ENCODE measurements at places on chromosomes 7 and 10. TPM values are rescaled to one million over a fixed set of nuclear protein-coding genes. Genes with fewer than 3 reads are reported as not detected.

The FAM25C gene
- total RNA-seq, result not detected

The RAPGEF5 gene
- 13.3 TPM for total RNA-seq

The LAMB1 gene
- 75.8 TPM for total RNA-seq

The TMEM236 gene
- total RNA-seq, result not detected

The LBX1 gene
- total RNA-seq, result not detected

The TMEM26 gene
- total RNA-seq, result 0.09 TPM

The ANXA8L1 gene
- total RNA-seq, result not detected

The LRRC17 gene
- 2.1 TPM for total RNA-seq

The AOAH gene
- 0.39 TPM for total RNA-seq

- no peaks in the 10 kb centered on the region for H3K27me3 ChIP-seq
- H3K4me3 ChIP-seq, result no peak overlapping the region
- no peaks in the 10 kb centered on the region for H3K4me1 ChIP-seq
- H3K36me3 ChIP-seq, result no peaks in the 10 kb centered on the region
These were observed 284.2 kb downstream of the C7orf25 start for GRCh38 chr7:42627626-42628025.

DNA sequence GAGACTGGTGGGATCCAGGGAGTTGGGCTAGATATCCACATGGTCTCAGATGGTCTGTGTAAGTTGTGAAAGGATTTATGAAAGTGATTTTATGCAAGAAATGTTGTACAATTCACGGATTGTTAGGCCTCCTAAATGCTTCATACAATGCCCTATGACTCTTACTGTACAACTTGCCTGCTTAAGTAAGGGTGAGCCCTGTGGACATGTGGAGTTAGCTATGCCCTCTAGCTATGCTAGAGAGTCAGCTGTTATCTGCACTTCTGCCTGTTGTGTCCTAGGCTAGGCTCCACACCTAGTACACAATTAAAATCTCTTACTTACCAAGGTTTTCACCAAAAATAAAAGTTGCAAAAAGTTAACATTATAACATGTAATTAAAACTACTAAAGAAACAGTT lies 1.7 kb upstream of the CFAP43 start:
- H3K4me3 ChIP-seq, result no peak overlapping the region
- no peaks in the 10 kb centered on the region for H3K4me1 ChIP-seq
- H3K27me3 ChIP-seq, result no peaks in the 10 kb centered on the region
- H3K27ac ChIP-seq, result no peak overlapping the region
- no peak for DNase-seq
- H3K36me3 ChIP-seq, result peaks cover 5% of the 10 kb centered on the region

GRCh38 chr10:60426425-60426824 lies 36.8 kb upstream of the ANK3 start:
- no peak overlapping the region for H3K4me3 ChIP-seq
- H3K27ac ChIP-seq, result no peak overlapping the region
- no peaks in the 10 kb centered on the region for H3K4me1 ChIP-seq

DNA sequence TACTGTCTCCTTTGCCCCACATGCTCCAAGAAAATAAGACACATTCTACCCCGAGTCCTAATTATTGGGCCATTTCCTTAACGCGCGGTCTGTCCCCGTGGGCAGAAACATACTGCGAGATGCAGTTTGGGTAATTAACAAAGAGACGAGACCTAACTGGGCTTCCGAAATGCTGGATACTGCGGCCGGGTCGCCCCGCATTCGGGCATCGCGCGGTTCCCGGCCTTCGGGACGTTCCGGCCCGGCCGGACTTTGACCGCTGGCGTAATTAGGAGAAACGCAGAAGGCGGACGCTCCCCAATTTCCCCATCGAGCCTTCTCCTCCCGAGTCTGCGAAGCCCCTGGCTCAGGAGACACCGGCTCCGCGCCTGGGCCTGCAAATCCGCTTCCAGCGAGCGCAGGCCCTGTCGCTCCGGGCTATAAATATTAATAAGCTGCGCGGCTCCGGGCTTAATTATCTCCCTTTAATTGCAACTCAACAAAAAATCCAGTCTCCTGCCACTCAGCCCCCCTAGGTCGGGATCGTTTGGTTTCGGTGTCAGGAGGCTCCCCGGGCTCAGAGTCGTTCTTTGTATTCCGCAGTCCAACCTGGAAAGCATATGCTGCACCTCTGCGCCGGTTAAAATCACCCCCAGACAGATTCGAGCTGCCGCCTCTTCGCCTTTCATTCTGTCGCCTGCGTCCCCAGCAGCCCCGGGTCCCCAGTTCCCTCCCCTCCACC lies 131.5 kb downstream of the SPAG6 start:
- H3K4me1 ChIP-seq, result no peaks in the 10 kb centered on the region
- peak; percentile 35 for DNase-seq
- no peaks in the 10 kb centered on the region for H3K36me3 ChIP-seq

DNA sequence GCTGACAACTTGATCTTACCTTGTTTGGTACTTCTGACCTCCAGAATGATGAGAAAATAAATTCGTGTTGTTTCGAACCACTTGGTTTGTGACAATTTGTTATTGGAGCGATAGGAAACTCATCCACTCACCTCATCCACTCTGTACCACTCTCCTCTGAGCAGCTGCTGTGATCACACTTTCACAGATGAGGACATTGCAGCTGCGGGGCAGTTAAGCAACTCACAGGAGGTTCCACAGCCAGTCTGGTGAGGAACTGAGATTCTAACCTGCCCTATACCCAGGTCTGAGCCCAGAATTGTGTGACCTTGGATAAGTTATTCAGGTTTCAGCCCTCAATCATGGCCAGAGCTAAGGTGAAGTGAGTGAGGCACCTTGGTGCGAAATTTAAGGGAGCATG lies 35.2 kb downstream of the BTBD16 start:
- no peak overlapping the region for H3K4me3 ChIP-seq
- no peak overlapping the region for H3K27ac ChIP-seq
- DNase-seq, result no peak
- no peaks in the 10 kb centered on the region for H3K27me3 ChIP-seq
- no peaks in the 10 kb centered on the region for H3K36me3 ChIP-seq

- no peak for DNase-seq
- peaks cover 17% of the 10 kb centered on the region for H3K36me3 ChIP-seq
- H3K4me1 ChIP-seq, result no peaks in the 10 kb centered on the region
- H3K27ac ChIP-seq, result no peak overlapping the region
- no peaks in the 10 kb centered on the region for H3K27me3 ChIP-seq
These were observed 171.4 kb downstream of the SFMBT2 start for GRCh38 chr10:7239312-7239985.

- no peaks in the 10 kb centered on the region for H3K36me3 ChIP-seq
- no peak overlapping the region for H3K27ac ChIP-seq
- DNase-seq, result no peak
- no peaks in the 10 kb centered on the region for H3K4me1 ChIP-seq
These were observed 46.9 kb upstream of the GPAM start for GRCh38 chr10:112230325-112230988.

DNA sequence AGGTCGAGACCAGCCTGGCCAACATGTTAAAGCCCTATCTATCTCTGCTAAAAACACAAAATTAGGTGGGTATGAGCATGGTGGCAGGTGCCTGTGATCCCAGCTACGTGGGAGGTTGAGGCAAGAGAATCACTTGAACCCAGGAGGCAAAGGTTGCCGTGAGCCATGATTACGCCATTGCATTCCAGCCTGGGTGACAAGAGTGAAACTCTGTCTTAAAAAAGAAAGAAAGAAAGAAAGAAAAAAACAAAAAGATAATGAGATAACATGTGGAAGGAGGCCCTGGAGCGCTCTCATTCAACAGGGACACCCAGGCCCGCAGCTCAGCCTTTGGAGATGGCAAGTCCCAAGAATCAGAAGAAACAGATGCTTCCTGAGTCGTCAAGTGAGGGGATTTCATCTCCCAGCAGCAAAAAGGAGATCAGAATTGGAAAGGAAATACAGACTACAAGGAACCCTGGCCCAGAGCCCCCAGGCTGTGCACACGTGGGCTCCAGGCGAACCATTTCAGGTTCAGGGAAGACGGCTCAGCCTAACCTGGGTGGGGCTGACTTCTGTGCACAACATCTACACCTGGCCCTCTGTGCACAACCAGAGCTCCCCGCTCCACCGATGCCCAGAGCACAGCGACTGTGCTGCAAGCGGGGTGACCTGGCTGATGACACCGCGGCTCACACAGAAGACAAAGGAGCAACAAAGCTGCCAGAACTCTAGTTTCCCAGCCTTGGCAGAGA lies 33.3 kb downstream of the GNA12 start:
- H3K27ac ChIP-seq, result no peak overlapping the region
- no peaks in the 10 kb centered on the region for H3K27me3 ChIP-seq
- H3K4me3 ChIP-seq, result no peak overlapping the region
- peaks cover 4% of the 10 kb centered on the region for H3K36me3 ChIP-seq
- peaks cover 17% of the 10 kb centered on the region for H3K4me1 ChIP-seq
- no peak for DNase-seq

DNA sequence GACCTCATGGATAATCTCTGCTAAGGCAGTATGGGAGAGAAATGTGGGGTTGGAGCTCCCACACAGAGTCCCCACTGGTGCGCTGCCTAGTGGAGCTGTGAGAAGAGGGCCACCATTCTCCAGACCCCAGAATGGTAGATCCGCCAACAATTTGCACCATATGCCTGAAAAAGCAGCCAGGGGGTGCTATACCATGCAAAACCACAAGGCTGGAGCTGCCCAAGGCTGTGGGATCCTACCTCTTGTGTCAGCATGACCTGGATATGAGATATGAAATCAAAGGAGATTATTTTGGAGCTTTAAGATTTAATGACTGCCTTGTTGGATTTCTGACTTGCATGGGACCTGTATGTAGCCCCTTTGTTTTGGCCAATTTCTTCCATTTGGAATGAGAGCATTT lies 27.0 kb upstream of the SAMD9L start:
- H3K27ac ChIP-seq, result no peak overlapping the region
- no peaks in the 10 kb centered on the region for H3K36me3 ChIP-seq
- H3K27me3 ChIP-seq, result no peaks in the 10 kb centered on the region
- no peak overlapping the region for H3K4me3 ChIP-seq
- H3K4me1 ChIP-seq, result no peaks in the 10 kb centered on the region

DNA sequence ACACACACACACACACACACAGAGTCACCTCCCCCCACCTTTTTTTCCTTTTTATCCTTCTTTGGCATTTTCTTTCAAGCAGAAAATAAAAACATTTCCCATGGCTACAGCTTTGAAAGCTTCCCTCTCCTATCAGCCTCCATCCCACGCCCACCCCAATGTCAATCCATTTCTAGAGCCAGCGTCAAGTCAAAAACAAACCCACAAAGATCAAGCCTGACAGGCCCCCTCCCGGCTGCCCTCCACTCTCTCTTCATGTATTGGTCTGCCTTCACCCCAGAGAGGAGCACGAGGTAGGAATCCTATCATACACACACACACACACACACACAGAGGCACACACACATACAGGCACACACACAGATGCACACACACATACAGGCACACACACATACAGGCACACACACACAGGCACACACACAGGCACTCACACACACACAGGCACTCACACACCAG lies 8.0 kb upstream of the TNRC18 start:
- peaks cover 22% of the 10 kb centered on the region for H3K27me3 ChIP-seq
- peak overlapping the region; percentile 15 for H3K4me3 ChIP-seq
- no peak overlapping the region for H3K27ac ChIP-seq
- no peak for DNase-seq
- H3K36me3 ChIP-seq, result peaks cover 5% of the 10 kb centered on the region

GRCh38 chr7:135499818-135500217 lies 10.1 kb downstream of the CNOT4 start:
- no peaks in the 10 kb centered on the region for H3K36me3 ChIP-seq
- DNase-seq, result no peak
- no peak overlapping the region for H3K4me3 ChIP-seq
- no peaks in the 10 kb centered on the region for H3K4me1 ChIP-seq

DNA sequence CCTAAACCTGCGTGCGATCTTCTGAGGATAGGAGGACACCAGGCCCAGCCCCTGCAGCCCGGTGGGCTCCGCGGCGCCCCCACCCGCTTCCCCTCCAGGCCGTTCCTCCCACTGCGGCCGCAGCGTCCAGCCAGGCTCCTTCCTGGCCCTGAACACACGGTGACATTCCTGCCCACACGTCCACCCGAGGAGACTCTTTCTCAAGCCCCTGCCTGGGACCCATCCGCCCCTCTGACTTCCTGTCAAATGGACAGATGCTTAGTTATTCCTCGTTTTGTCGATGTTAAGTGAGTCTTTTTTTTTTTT lies 32.4 kb upstream of the RNF32 start:
- no peaks in the 10 kb centered on the region for H3K36me3 ChIP-seq
- no peaks in the 10 kb centered on the region for H3K27me3 ChIP-seq
- no peaks in the 10 kb centered on the region for H3K4me1 ChIP-seq
- no peak overlapping the region for H3K27ac ChIP-seq

- no peaks in the 10 kb centered on the region for H3K27me3 ChIP-seq
- no peaks in the 10 kb centered on the region for H3K36me3 ChIP-seq
- no peak overlapping the region for H3K27ac ChIP-seq
- no peak for DNase-seq
- H3K4me3 ChIP-seq, result no peak overlapping the region
- no peaks in the 10 kb centered on the region for H3K4me1 ChIP-seq
These were observed 11.1 kb upstream of the TCF7L2 start for GRCh38 chr10:112938808-112939482.

DNA sequence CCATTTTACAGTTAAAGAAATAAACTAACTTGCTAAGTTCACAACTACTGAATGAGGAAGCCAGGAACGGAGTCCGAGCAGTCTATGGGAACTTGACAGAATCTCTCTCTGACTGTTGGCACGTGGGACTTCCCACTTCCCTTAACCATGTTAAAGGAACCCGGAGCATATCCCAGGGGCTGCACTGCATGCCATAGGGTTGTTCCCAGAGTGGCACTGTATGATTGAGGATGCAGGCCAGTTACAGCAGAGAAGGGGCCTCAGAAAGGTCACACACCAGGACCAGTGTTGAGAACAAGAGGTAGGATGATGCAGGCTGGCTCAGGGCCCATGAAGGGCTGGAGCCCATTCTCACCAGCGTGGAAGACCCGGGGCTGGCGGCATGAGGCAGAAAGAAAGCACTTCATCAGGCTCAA lies 201.8 kb downstream of the NSUN6 start:
- no peak overlapping the region for H3K27ac ChIP-seq
- no peak for DNase-seq
- H3K36me3 ChIP-seq, result no peaks in the 10 kb centered on the region
- no peaks in the 10 kb centered on the region for H3K4me1 ChIP-seq

DNA sequence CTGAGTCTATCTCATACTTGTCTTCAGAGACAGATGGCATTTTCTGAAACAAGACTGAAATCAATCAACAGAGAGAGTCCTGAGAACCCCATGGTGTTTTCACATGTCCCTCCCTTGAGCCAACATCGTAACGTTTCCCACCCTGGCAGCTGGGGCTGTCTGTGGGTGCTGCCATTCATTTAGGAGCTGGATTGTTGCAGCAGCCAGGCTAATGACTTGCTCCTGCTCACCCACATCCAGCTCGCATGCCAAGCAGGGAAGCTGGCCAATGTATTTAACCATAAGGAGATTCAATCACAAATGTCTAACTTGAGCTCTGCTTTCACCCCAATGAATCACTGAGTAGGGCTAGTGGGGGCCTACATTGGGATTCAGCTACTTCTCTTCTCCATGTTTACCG lies 146.1 kb downstream of the ADRA2A start:
- no peaks in the 10 kb centered on the region for H3K27me3 ChIP-seq
- no peak overlapping the region for H3K27ac ChIP-seq
- no peaks in the 10 kb centered on the region for H3K4me1 ChIP-seq
- H3K4me3 ChIP-seq, result no peak overlapping the region
- no peaks in the 10 kb centered on the region for H3K36me3 ChIP-seq

- no peaks in the 10 kb centered on the region for H3K4me1 ChIP-seq
- H3K4me3 ChIP-seq, result no peak overlapping the region
- DNase-seq, result no peak
- H3K36me3 ChIP-seq, result no peaks in the 10 kb centered on the region
- H3K27ac ChIP-seq, result no peak overlapping the region
These were observed 101.6 kb downstream of the OTUD1 start for GRCh38 chr10:23540401-23541030.

GRCh38 chr10:32171204-32171603 lies 115.0 kb upstream of the KIF5B start:
- no peaks in the 10 kb centered on the region for H3K36me3 ChIP-seq
- H3K27ac ChIP-seq, result no peak overlapping the region
- no peak for DNase-seq
- no peaks in the 10 kb centered on the region for H3K27me3 ChIP-seq
